Left lung (tissue), 14 donors: ENCODE measurements at places on chromosomes 7 and 10. TPM values are rescaled to one million over a fixed set of nuclear protein-coding genes. Genes with fewer than 3 reads are reported as not detected.

- H3K27me3 ChIP-seq = no peaks in the 10 kb centered on the region
- no peaks in the 10 kb centered on the region for H3K4me1 ChIP-seq
- no peak overlapping the region for H3K4me3 ChIP-seq
- H3K27ac ChIP-seq = no peak overlapping the region
- H3K36me3 ChIP-seq = no peaks in the 10 kb centered on the region
- no peak for DNase-seq
These were observed 328.4 kb upstream of the NFE2L3 start for GRCh38 chr7:25823571-25823970.

DNA sequence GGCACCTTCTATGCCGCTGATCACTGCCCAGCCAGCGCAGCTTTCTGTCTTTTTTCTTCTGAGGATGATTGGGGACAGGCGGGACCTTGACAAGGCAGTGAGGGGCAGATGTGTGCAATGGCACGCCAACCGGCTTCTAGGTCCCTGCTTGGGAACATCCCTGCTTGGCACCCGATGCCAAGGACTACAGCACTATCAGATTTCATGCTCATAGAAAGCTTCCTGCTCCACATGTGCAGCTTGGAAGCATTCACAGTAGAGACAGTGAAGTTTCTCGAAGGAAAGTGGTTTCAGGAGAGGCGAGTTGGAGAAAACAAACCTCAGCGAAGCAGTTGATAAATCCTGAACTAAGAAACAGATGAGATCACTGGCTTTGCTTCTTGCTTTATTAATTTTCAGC, 267.5 kb upstream of the HABP2 start:
- no peaks in the 10 kb centered on the region for H3K36me3 ChIP-seq
- H3K27ac ChIP-seq = no peak overlapping the region
- no peak overlapping the region for H3K4me3 ChIP-seq
- H3K4me1 ChIP-seq = no peaks in the 10 kb centered on the region
- DNase-seq = no peak
- no peaks in the 10 kb centered on the region for H3K27me3 ChIP-seq

DNA sequence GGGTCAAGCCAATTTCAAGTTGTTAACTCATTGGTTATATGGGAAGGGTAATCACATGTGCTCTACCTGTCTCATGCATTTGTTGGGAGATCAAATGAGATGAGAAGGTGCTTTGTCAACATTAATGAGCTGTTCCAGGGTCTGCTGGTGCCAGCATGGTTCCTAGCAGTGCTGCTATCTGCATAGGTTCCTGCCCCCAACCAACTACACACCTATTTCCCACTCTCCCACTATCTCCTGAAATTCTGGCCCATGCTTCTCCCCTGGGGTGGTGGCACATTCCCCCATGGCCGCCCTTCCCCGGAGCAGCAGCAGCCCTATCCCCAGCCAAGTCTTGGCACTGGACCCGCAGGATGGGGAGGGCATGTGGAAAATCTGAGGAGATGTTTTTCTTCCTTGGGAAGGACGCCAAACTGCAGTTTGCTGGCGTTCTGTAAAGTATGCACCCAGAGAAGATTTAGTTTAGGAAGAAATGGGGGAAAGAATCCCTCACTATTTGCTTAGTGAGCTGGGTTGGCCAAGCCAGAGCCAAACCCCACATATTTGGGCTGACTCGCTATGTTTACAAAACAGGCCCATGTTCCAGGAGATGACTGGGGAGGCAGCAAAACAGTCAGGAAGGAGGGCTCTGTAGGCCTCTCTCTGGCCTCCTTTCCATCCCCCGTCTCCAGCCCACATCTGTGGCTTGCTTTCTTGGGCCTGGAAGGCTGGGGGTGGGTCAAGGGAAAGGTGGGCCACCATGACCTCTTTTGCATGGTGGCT, 42.5 kb downstream of the PPP1R3C start:
- H3K4me1 ChIP-seq = peaks cover 11% of the 10 kb centered on the region
- H3K27me3 ChIP-seq = no peaks in the 10 kb centered on the region

- no peaks in the 10 kb centered on the region for H3K36me3 ChIP-seq
- no peak for DNase-seq
These were observed 5.9 kb upstream of the INHBA start for GRCh38 chr7:41708581-41709358.

DNA sequence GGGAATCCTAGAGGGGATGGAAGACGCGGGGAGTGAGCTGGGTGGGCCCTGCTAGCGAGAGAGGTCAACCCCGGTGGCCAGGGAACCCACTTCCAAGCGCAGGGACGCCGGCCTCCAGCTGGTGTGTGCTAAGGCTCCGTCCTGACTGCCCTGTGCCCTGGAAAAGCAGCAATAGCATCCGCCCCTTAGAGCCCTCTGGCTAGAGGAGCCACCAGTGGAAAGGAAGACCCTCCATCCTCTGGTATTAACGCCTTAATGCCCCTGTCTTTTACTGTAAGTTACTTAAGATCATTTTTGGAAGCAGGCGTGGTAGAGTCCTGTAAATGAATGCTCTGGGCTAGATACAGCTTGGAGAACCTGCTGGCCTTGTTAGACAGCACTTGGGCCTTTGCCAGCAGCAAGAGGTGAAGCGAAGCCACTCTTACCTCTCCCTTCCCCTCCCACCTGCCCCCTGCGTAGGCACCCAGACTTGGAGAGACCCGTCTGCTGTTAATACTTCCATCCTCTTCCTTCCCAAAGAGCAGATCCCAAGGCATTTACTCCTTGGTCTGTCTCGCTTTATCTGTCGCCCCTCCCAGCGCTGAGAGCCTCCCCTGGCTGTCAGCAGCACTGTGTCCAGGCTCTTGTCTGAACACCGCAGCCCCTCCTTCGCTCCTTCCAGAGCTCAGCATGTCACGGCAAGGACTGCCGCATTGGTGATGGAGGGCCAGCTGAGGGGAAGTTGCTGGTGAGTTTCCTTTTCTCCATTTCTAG, 4.6 kb downstream of the REPIN1 start:
- DNase-seq = no peak
- H3K27ac ChIP-seq = no peak overlapping the region
- no peaks in the 10 kb centered on the region for H3K27me3 ChIP-seq
- H3K36me3 ChIP-seq = peaks cover 41% of the 10 kb centered on the region
- H3K4me3 ChIP-seq = no peak overlapping the region

DNA sequence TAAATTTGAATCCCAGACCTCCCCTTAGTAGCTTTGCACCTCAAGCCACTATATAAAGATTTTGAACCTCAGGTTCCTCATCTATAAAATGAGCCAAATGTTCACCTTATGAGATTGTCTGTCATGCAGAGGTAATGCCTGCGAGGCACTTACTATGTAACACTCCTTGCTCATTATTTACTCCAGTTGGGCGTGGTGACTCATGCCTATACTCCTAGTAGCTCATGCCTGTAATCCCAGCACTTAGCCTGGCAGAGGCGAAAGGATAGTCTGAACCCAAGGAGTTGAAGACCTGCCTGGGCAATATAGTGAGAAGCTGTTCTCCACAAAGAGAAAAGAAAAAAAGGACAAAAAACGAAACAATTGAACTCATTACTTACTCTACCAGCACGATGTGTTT, 82.2 kb downstream of the MDFIC start:
- DNase-seq = no peak
- no peaks in the 10 kb centered on the region for H3K27me3 ChIP-seq
- no peak overlapping the region for H3K27ac ChIP-seq
- no peaks in the 10 kb centered on the region for H3K36me3 ChIP-seq
- peaks cover 14% of the 10 kb centered on the region for H3K4me1 ChIP-seq

Gene CPVL
- total RNA-seq = 40.8 TPM

Gene SPDYE11
- not detected for total RNA-seq

Gene ASZ1
- total RNA-seq = not detected

Gene NPTX2
- 1.3 TPM for total RNA-seq
